Gastrocnemius medialis (tissue), 4 donors: ENCODE measurements at places on chromosomes 4 and X. TPM values are rescaled to one million over a fixed set of nuclear protein-coding genes. Genes with fewer than 3 reads are reported as not detected.

AMTN gene
- not detected for total RNA-seq

- no peaks in the 10 kb centered on the region for H3K27me3 ChIP-seq
- H3K4me1 ChIP-seq = no peaks in the 10 kb centered on the region
- H3K36me3 ChIP-seq = no peaks in the 10 kb centered on the region
- H3K27ac ChIP-seq = no peak overlapping the region
- no peak for DNase-seq
These were observed 14.0 kb upstream of the ARHGAP10 start for GRCh38 chr4:147717878-147718277.

DNA sequence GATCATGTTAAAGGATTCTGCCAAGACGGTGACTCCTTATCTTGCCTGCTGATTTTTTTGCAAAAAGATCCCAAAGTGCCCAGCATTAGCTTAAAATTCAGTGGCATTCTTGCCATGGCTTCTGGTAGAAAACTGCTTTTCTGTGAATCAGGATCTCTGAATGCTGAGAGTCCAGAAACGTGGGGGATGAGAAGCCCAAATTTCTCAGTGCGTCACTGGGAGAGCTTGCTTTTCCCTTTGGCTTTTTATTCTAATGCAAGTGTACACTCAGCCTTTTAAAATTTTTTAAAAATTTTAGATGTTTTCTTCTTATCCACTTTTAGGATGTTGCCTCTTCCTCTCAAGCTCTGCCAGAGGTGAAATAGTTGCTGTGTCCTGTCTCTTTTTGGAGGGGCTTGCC lies 98.4 kb downstream of the TLL1 start:
- H3K27ac ChIP-seq = no peak overlapping the region
- no peaks in the 10 kb centered on the region for H3K36me3 ChIP-seq
- no peaks in the 10 kb centered on the region for H3K4me1 ChIP-seq
- no peak overlapping the region for H3K4me3 ChIP-seq

PNCK gene
- total RNA-seq = 1.6 TPM

RHOXF2 gene
- total RNA-seq = not detected

- no peaks in the 10 kb centered on the region for H3K36me3 ChIP-seq
- no peak for DNase-seq
- no peaks in the 10 kb centered on the region for H3K27me3 ChIP-seq
- H3K4me3 ChIP-seq = no peak overlapping the region
- H3K4me1 ChIP-seq = no peaks in the 10 kb centered on the region
- no peak overlapping the region for H3K27ac ChIP-seq
These were observed 39.5 kb downstream of the PCDH10 start for GRCh38 chr4:133188433-133189146.

DNA sequence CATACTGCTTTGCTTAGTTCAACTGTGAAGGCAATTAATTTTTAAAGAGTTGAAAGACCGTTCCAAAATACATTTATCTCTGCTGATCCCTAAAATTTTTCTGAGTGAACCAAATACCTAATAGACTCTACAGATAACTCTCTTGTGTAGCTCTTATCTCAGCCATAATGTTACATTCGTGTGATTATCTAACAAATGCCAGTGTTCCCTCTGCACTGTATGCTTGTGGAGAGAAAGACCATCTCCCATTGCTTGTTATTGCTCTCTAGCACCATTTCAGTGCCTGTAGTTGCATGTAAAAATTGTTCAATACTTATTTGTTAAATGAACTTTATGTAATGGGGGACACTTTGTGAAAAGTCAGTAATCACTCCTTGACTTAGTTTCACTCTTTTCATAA lies 81.3 kb upstream of the ATOH1 start:
- no peak overlapping the region for H3K4me3 ChIP-seq
- no peak for DNase-seq
- H3K27me3 ChIP-seq = no peaks in the 10 kb centered on the region
- no peak overlapping the region for H3K27ac ChIP-seq
- H3K36me3 ChIP-seq = no peaks in the 10 kb centered on the region

- no peaks in the 10 kb centered on the region for H3K4me1 ChIP-seq
- H3K36me3 ChIP-seq = no peaks in the 10 kb centered on the region
- H3K27ac ChIP-seq = no peak overlapping the region
- H3K4me3 ChIP-seq = no peak overlapping the region
- no peaks in the 10 kb centered on the region for H3K27me3 ChIP-seq
These were observed 217.7 kb upstream of the PSAPL1 start for GRCh38 chr4:7652451-7652881.

DNA sequence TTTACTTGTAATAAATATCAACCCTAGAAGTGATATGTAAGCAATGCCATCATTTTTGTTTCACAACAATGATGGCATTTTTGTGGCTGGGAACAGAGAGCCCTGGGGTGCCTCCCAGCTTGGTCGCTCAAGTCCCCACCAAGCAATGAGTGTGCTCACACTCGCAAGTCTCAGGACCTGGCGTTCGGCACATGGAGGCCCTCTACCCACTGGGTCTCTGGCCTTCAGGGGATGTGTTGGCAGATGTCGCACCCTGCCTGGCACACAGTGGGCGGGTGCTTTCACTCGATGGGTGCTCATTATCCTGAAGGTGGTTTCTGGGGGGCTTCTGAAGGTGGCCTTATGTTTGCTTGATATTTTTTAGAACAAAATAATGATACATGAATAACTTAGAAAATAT lies 74.7 kb upstream of the STS start:
- no peak for DNase-seq
- no peak overlapping the region for H3K27ac ChIP-seq
- H3K36me3 ChIP-seq = no peaks in the 10 kb centered on the region
- H3K27me3 ChIP-seq = no peaks in the 10 kb centered on the region

DNA sequence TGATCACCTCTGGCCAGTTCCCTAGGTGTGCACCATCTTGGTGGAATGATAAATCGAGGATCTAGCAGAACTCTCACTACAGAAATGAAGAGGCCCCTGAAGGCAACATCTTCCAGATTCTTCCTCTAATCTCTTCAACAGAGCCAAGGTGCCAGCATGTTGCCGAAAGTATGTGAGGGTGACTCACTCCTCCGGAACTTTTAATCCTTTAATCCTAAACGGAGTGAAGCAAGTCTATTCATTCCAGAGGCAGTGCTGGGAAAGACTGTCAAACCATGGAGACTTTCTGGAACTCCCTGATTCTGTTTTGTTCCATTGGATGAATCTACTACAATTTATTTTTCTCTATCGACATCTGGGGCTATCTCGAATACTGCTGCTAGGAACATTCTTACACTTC lies 68.7 kb downstream of the SUPT20HL2 start:
- H3K4me1 ChIP-seq = peaks cover 4% of the 10 kb centered on the region
- H3K27ac ChIP-seq = no peak overlapping the region
- no peak for DNase-seq
- no peaks in the 10 kb centered on the region for H3K36me3 ChIP-seq
- no peaks in the 10 kb centered on the region for H3K27me3 ChIP-seq

FGFR3 gene
- total RNA-seq = 0.18 TPM

GRCh38 chr4:123821861-123822260 lies 425.3 kb downstream of the SPRY1 start:
- no peak overlapping the region for H3K4me3 ChIP-seq
- H3K27ac ChIP-seq = no peak overlapping the region
- DNase-seq = no peak
- H3K27me3 ChIP-seq = no peaks in the 10 kb centered on the region

GRCh38 chr4:139815778-139816601 lies 150.4 kb downstream of the MGST2 start:
- peak overlapping the region; percentile 83 for H3K27ac ChIP-seq
- H3K4me1 ChIP-seq = peaks cover 44% of the 10 kb centered on the region
- peak overlapping the region; percentile 55 for H3K4me3 ChIP-seq
- no peaks in the 10 kb centered on the region for H3K27me3 ChIP-seq

GRCh38 chr4:70768301-70768948 lies 46.7 kb downstream of the RUFY3 start:
- no peaks in the 10 kb centered on the region for H3K27me3 ChIP-seq
- no peak overlapping the region for H3K4me3 ChIP-seq
- H3K4me1 ChIP-seq = no peaks in the 10 kb centered on the region

DNA sequence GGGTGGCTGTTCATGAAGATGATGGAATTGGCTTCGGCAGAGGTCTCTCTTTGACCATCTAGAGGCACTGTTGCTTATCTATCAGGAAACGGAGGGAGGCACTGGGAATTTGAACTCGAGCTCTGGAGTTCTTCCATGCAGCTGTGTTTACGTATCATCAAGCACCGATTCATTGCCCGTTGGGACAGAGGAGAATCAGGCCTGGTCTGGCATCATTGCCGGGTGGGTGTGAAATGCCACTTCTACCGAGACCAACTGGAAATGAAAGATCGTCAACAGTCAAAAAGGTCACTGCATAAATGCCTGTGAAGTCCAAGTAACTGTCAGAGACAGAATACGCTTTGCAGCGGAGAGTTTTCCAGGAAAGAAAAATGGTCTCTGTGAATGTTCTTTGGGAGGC lies 166.9 kb downstream of the ASMT start:
- no peaks in the 10 kb centered on the region for H3K27me3 ChIP-seq
- no peaks in the 10 kb centered on the region for H3K36me3 ChIP-seq
- no peak for DNase-seq
- no peak overlapping the region for H3K4me3 ChIP-seq
- H3K4me1 ChIP-seq = no peaks in the 10 kb centered on the region
- H3K27ac ChIP-seq = no peak overlapping the region

DNA sequence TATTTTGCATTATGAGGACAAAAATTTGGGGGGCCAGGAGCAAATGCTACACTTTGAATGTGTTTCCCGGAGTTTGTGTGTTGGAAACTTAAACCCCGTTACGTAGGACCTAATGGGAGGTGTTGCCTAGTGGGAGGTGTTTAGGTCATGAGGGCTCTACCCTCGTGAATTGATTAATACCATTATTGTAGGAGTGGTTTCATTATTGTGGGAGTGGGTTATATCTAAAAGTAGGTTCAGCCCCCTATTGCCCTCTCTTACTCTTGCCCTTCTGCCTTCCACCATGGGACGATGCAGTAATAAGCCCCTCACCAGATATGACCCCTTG lies 15.5 kb downstream of the UBA6 start:
- no peaks in the 10 kb centered on the region for H3K36me3 ChIP-seq
- H3K4me3 ChIP-seq = no peak overlapping the region
- no peak overlapping the region for H3K27ac ChIP-seq

- no peak for DNase-seq
- H3K4me3 ChIP-seq = no peak overlapping the region
- H3K4me1 ChIP-seq = no peaks in the 10 kb centered on the region
- H3K36me3 ChIP-seq = no peaks in the 10 kb centered on the region
- no peak overlapping the region for H3K27ac ChIP-seq
- no peaks in the 10 kb centered on the region for H3K27me3 ChIP-seq
These were observed 221.5 kb downstream of the VEGFC start for GRCh38 chr4:176571206-176571605.

CDX4 gene
- not detected for total RNA-seq
